ENCODE measurements at places on chromosomes 2 and 18. TPM values are rescaled to one million over a fixed set of nuclear protein-coding genes. Genes with fewer than 3 reads are reported as not detected.

The GNAL gene
- 0.24 TPM for total RNA-seq

The SH2D6 gene
- total RNA-seq, result 0.18 TPM

The RSAD2 gene
- total RNA-seq, result 12.9 TPM

The MTCL1 gene
- total RNA-seq, result 2.9 TPM

The DES gene
- total RNA-seq, result not detected

The LIMS1 gene
- total RNA-seq, result 44.9 TPM

The DPYSL5 gene
- total RNA-seq, result 0.17 TPM

The NIFK gene
- 72.6 TPM for total RNA-seq

The SLC35G4 gene
- total RNA-seq, result not detected

The WNT10A gene
- total RNA-seq, result 0.10 TPM

The DNER gene
- not detected for total RNA-seq

The ZNF396 gene
- 1.3 TPM for total RNA-seq

The SCYGR2 gene
- total RNA-seq, result not detected

The LHCGR gene
- not detected for total RNA-seq

The REG1B gene
- total RNA-seq, result not detected

The ANKRD29 gene
- not detected for total RNA-seq

The LRRC30 gene
- not detected for total RNA-seq

The XDH gene
- total RNA-seq, result 0.99 TPM

The PID1 gene
- total RNA-seq, result not detected

The EVA1A gene
- not detected for total RNA-seq

The AQP12A gene
- not detected for total RNA-seq

The SH3YL1 gene
- total RNA-seq, result 28.7 TPM

The LONRF2 gene
- 0.03 TPM for total RNA-seq

The RAX gene
- total RNA-seq, result not detected
